ENCODE measurements at places on chromosomes 5 and 9. TPM values are rescaled to one million over a fixed set of nuclear protein-coding genes. Genes with fewer than 3 reads are reported as not detected.
A peak's percentile ranks its signal among the peaks of the same experiment; 100 is the strongest.

Gene ZNF658
- polyA plus RNA-seq: 0.18 TPM

Gene TAF11L9
- polyA plus RNA-seq: not detected

Gene TMEM232
- 1.4 TPM for polyA plus RNA-seq

DNA sequence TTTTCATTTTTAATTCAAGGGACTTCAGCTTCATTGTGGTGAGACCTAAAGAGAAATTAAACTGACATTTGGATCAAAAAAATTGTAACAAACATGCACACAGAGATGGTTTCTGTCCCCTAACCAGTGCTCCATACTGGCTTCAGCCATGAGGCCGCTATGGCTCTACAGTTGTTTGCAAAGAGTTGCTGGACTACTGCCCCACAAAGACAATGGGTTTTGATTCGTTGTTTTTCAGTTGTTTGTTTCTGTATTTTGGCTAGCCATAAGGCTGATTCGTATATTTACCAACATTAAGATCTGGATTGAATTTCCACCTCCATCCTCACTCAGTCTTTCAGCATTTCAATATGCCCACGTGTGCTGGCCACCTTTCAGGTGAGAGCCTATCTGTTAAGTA lies 163.7 kb upstream of the KIF2A start:
- H3K36me3 ChIP-seq: no peaks in the 10 kb centered on the region
- DNase-seq: no peak
- H3K4me1 ChIP-seq: no peaks in the 10 kb centered on the region
- no peak overlapping the region for H3K27ac ChIP-seq

DNA sequence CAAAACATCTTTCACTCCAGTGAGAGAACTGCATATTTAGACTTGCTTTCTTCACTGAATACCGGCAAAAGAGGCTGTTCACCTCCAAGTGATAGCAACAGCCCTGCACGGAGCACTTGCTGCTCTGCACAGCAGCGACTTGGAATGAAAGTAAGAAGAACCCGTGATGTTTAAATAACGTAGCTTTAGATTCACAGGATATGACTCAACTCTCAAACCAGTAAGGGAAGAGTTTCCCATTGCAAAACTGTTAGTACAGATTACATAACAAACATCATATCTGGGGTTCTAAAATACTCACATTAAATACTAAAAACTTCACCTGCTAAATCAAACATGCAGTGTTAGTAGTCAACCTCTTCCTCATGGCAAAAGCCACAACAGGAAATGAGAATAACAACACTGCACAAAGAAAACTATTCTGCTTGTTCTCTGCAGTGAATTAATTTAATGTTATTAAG lies 203.4 kb downstream of the MCTP1 start:
- H3K4me1 ChIP-seq: peaks cover 48% of the 10 kb centered on the region
- no peaks in the 10 kb centered on the region for H3K27me3 ChIP-seq
- DNase-seq: peak; percentile 95
- peak overlapping the region; percentile 93 for H3K27ac ChIP-seq

Gene CFAP90
- not detected for polyA plus RNA-seq

Measured in CD14-positive monocyte (primary cell).